ENCODE measurements at places on chromosomes 2 and 18. TPM values are rescaled to one million over a fixed set of nuclear protein-coding genes. Genes with fewer than 3 reads are reported as not detected.

Gene LOXHD1
- 1.3 TPM for total RNA-seq

DNA sequence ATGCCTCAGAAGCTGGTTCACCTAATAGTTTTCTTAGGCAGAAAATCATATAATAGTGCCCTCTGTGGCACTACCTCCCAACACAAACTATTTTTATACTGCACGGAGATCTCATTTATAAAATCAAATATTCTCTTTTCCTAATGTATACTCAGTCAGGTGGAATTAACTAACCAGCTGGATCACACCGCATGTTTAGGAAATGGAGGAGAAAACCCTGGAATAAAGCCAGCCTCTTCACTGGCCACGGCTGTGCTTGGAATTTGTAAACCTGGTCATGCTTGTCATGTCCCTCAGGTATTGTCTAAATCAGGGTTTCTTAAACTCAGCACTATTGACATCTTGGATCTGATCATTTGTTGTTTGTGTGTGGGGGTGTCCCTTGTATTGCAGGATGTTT is 85.6 kb downstream of the DOCK10 start:
- no peaks in the 10 kb centered on the region for H3K36me3 ChIP-seq
- no peak overlapping the region for H3K27ac ChIP-seq
- peaks cover 10% of the 10 kb centered on the region for H3K4me1 ChIP-seq
- no peaks in the 10 kb centered on the region for H3K27me3 ChIP-seq
- no peak overlapping the region for H3K4me3 ChIP-seq

GRCh38 chr18:59700535-59700967 is 3.3 kb upstream of the CCBE1 start:
- H3K4me3 ChIP-seq = no peak overlapping the region
- H3K36me3 ChIP-seq = no peaks in the 10 kb centered on the region
- H3K4me1 ChIP-seq = peaks cover 20% of the 10 kb centered on the region
- H3K27me3 ChIP-seq = peaks cover 36% of the 10 kb centered on the region
- H3K27ac ChIP-seq = no peak overlapping the region

GRCh38 chr2:126774761-126775160 is 118.8 kb downstream of the GYPC start:
- no peak overlapping the region for H3K27ac ChIP-seq
- H3K4me3 ChIP-seq = no peak overlapping the region
- H3K36me3 ChIP-seq = no peaks in the 10 kb centered on the region
- H3K27me3 ChIP-seq = peaks cover 2% of the 10 kb centered on the region
- DNase-seq = no peak

DNA sequence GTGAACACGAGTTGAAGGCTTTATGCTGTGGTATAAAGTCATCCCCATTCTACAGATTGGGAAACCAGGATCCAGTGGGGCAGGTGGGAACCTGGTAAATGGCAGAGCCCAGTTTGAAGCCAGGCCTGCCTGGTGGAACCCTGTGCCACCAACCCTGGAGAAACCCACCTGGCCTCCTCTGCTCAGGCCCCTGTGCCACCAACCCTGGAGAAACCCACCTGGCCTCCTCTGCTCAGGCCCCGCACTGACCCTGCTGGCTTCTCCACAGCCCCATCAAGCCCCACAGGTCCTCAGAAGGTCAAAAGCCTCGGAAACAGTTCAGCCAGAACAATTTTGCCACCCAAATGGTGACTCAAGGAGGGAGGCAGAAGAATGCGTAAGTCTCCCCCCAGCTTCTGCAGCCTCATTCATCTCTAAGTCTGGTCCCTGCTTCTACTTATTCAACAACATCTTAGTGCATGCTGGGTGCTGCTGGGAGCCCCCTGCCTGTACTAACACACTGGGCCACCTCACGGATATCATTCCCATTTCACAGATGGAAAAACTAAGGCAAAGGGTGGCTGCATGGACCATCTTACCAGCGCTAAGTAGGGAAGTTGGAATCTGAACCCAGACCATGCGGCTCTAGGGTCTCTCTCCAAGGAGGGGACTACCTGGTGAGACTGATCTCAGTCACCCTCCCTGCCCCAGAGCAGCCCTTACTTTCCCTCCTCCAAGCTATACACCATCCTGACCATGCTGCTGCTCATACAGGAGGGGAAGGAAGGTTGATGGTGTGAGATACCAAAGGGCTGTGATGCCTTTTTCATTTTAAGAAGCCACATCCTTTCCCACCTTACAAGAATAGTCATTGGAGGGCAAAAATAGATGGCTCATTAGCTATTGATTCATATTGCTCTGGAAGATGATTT is 93.7 kb upstream of the ID2 start:
- peaks cover 21% of the 10 kb centered on the region for H3K4me1 ChIP-seq
- peaks cover 2% of the 10 kb centered on the region for H3K27me3 ChIP-seq
- H3K36me3 ChIP-seq = no peaks in the 10 kb centered on the region
- no peak for DNase-seq
- H3K4me3 ChIP-seq = no peak overlapping the region

DNA sequence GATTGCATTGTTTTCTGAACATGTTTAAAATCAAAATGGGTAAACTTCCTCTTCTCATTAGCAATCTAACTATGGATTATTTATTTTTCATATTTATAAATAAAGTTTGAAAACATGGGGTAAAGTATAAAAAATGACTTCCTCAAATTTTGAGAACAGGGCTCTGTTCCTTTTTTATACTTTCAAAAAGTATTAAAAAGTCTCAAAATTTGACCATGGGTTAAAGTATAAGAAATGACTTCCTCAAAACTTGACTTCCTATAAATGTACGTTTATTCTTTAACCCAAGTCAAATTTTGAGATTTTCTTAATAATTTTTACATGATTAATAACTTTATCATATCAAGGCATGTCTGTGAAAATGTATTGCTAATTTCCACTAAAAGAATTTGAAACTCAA is 512.4 kb downstream of the GALR1 start:
- H3K4me1 ChIP-seq = peaks cover 2% of the 10 kb centered on the region
- no peak overlapping the region for H3K4me3 ChIP-seq
- peaks cover 10% of the 10 kb centered on the region for H3K27me3 ChIP-seq
- H3K27ac ChIP-seq = no peak overlapping the region
- DNase-seq = no peak

Gene VWA3B
- total RNA-seq = 0.13 TPM

Gene TTC31
- total RNA-seq = 12.2 TPM

- no peaks in the 10 kb centered on the region for H3K4me1 ChIP-seq
- no peak overlapping the region for H3K27ac ChIP-seq
- H3K4me3 ChIP-seq = no peak overlapping the region
- no peaks in the 10 kb centered on the region for H3K27me3 ChIP-seq
- H3K36me3 ChIP-seq = no peaks in the 10 kb centered on the region
Observed at GRCh38 chr18:34038086-34038485, 186.6 kb downstream of the NOL4 start.

DNA sequence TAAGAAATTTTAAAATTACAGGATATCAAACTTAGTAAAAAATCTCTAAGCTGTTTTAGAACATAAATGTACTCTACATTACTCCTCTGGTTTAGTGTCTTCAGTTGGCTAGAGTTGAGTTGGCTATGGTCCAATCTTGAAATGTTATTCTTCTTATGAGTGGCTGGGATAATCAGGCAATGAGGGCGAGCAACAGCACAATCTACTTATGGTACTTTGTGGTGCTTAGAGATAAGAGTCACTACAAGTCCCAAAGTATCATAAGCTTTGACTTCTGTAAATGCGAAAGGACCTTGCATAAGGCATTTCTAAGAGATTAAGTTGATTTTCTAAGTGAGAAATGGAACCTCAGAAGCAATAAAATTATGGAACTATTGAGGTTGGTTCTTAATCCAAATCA is 361.7 kb downstream of the GPD2 start:
- no peaks in the 10 kb centered on the region for H3K36me3 ChIP-seq
- H3K27ac ChIP-seq = no peak overlapping the region
- H3K4me1 ChIP-seq = no peaks in the 10 kb centered on the region
- no peak for DNase-seq

DNA sequence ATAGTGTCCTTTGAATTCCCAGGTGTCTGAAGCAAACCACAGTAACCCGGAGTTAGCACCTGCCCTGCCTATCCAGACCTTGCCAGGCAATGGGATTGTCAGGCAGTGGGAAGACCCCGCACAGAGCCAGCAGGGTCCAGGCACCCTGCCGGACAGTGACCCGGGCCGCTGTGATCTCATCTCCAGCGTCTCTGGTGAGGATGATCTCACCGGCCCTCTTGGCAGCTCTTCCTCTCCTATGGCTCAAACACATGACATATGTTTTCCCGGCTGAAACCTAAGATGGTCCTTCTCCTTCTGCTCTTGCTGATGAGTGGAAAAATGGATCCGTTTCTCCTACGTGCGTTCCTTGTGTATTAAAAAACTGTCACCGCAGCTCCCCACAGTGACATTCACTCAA is 75.1 kb downstream of the ACOXL start:
- H3K4me1 ChIP-seq = peaks cover 48% of the 10 kb centered on the region
- peaks cover 3% of the 10 kb centered on the region for H3K27me3 ChIP-seq
- H3K36me3 ChIP-seq = no peaks in the 10 kb centered on the region
- no peak overlapping the region for H3K4me3 ChIP-seq

DNA sequence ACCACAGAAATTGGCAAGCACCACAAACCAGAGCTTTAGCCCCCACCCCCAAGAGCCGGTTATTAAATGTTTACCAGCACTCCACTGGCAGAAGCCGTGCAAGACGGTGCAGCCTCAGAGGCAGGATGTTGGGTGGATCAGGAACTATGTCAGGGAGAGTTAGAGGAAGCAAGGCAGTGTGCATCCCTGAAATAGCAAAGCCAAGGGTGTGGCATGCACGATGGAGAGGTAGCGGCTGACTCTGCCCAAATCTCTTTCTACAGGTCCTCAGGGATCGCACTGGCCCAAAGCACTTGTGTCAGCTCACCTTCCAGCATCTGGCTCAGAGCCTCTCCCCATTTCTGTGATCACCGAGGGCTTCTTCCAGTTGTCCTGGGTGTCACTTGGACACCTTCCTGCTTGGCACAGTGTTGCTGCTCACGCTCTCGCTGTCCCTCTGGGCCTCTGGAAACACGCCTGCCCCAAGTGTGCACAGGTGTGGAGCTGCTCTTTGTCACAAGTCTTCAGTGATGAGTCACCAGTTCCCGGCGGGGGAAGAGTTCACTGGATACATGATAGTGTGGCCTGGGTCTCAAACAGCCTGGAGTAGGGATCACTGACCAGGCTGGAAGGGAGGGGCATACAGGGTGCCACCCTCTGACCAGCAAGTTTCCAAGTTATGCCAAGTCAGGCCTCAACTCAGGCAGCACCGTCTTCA is 17.3 kb upstream of the B3GNT7 start:
- H3K4me3 ChIP-seq = no peak overlapping the region
- no peak overlapping the region for H3K27ac ChIP-seq
- DNase-seq = no peak
- peaks cover 10% of the 10 kb centered on the region for H3K27me3 ChIP-seq

Gene PARD3B
- total RNA-seq = 15.3 TPM

Gene ZEB2
- total RNA-seq = 114 TPM

- no peak for DNase-seq
- no peak overlapping the region for H3K27ac ChIP-seq
- H3K36me3 ChIP-seq = no peaks in the 10 kb centered on the region
- H3K27me3 ChIP-seq = no peaks in the 10 kb centered on the region
Observed at GRCh38 chr2:12131975-12132374, 385.5 kb downstream of the LPIN1 start.

DNA sequence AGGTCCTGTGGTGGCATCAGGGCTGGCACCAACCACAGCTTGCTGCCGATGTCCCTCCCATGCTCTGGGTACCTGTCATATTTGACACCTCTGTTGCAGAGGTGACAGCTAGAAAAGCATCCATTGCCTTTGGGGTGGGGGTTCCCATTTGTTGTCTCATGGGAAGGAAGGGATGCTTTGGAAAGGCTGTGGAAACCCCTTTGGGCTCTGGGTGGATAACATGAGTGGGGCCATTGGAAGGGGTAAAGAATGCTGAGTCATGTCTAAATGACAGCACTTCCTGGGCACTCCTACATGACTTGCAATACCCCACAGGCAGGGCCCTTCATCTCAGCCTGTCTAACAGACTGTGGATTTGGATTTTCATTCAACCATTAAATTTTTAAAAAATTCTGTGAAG is 27.8 kb downstream of the CTIF start:
- no peak overlapping the region for H3K4me3 ChIP-seq
- DNase-seq = no peak
- H3K4me1 ChIP-seq = peaks cover 19% of the 10 kb centered on the region

- peak; percentile 27 for DNase-seq
- H3K27me3 ChIP-seq = no peaks in the 10 kb centered on the region
- no peak overlapping the region for H3K4me3 ChIP-seq
- H3K36me3 ChIP-seq = peaks cover 41% of the 10 kb centered on the region
Observed at GRCh38 chr2:85852937-85853498, 35.8 kb downstream of the ST3GAL5 start.

DNA sequence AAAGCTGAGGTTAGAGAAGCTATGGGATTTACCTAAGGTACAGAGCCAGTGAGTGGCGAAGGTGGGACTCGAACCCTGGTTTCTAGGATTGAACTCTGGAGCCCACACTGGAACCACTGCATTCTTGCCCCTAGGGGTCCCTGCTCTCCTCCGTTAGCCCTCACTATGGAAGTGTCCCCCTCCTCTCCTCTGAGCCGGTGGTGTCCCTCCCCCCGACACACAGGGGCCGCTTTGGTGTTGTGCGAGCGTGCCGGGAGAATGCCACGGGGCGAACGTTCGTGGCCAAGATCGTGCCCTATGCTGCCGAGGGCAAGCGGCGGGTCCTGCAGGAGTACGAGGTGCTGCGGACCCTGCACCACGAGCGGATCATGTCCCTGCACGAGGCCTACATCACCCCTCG is 8.5 kb upstream of the GMPPA start:
- peaks cover 36% of the 10 kb centered on the region for H3K27me3 ChIP-seq
- no peak overlapping the region for H3K4me3 ChIP-seq
- H3K27ac ChIP-seq = no peak overlapping the region
- peaks cover 55% of the 10 kb centered on the region for H3K36me3 ChIP-seq
- DNase-seq = no peak
